NCI-H2081 treated with DMSO at 0.1 percent for 48 hours (cell line): ENCODE measurements at places on chromosomes 13 and 19.

DNA sequence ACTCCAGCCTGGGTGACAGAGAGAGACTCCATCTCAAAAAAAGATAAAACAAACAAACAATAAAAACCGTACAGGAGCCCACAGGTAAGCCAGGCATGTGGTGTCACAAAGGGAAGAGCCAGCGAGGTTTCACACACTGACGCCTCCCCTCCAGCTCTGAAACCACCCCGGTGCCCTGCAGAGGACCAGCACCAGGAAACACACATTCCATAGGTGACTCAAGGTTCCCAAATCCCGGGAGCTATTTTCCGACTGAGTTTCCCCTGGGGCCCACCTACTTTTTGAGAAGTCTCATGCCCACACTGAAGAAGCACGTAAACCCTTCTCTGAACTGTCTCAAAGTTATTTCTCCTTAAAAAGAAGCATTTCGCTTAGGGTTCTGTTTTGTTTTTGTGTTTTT is 40.3 kb downstream of the RHPN2 start:
- no peak for DNase-seq

GRCh38 chr19:2808129-2808941 is 11.3 kb upstream of the ZNF554 start:
- DNase-seq = no peak

GRCh38 chr13:41029629-41030028 is 10.5 kb upstream of the ELF1 start:
- DNase-seq = no peak

DNA sequence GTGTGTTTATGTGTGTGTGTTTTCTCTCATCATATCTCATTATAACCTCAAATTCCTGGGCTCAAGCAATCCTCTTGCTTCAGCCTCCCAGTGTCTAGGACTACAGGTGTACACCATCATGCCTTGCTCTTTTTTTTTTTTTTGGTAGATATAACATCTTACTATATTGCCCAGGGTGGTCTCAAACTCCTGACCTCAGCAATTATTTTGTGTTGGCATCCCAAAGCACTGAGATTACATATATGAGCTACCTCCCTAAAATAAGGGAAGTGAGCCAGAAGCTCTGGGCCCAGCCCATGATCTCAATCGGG is 448 bp upstream of the ZNF543 start:
- no peak for DNase-seq

DNA sequence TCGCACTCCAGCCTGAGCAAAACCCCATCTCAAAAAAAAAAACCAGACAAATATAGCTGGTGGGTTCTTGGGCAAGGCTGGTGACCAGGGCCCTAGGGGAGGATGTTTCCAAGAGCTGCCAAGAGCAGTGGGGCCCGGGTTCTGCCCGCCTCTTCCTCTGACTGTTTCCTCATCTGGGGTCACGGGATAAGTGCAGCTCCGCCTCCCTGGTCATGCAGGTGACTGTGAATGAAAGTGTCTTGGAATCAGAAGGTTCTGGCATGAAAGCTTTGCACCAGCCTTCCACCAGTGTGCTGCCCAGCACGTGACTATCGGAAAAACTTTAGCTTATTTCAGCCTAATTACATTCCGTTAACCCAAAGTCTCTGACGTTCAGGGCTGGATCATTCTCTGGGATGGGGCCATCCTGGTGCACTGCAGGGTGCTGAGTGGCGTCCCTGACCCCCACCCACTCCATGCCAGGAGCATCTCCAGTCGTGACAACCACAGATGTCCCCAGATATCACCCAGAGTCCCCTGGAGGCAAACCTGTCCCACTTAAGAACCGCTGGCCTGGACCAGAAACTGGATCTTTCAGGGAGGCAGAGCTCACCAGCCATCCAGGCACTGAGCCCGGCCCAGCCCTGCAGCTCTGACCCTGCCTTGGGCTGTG is 85.6 kb downstream of the GNG7 start:
- DNase-seq = no peak

- no peak for DNase-seq
These were observed 123.3 kb downstream of the RAB20 start for GRCh38 chr13:110438211-110438610.

DNA sequence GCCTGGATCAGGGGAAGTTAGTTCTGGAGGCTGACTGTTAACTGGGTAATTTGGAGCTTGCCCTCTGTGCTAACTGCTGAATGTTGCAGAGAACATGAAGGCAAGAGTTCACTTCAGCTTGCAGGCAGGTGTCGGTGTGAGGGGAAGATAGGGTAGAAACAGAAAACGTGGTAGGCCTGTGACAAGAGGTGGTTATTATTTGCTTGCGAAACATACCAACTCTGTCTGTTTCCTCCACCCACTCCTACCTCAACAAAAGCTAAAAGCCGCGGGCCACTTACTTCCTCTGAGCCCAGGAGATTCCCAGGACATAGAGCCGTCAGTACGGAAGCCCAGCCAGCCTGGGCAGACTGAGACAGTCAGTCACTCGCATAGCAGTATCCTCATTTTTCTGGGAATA is 119.2 kb upstream of the ABCC4 start:
- DNase-seq = no peak

- no peak for DNase-seq
These were observed 62.9 kb downstream of the NHLRC3 start for GRCh38 chr13:39100996-39101738.

GRCh38 chr13:94620286-94620896 is 18.7 kb downstream of the GPR180 start:
- DNase-seq = no peak

DNA sequence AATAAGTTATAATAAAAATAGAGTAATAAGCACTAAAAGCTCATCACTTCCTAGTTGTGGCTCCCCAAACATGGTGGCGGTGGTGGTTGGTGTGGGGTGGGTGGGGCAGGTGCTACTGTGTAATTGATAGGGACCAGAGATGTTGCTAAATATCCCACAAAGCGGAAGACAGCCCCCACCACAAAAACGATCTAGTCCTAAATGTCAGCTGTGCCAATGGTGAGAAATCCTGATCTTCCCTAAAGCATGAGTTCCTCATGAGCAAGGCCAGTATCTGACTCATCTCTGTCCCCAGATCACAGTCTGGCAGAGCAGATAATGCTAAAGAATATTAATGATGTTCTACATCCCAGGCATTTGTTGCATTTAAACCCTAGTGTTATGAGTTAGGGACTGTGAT is 1.9 kb upstream of the EDDM13 start:
- no peak for DNase-seq

DNA sequence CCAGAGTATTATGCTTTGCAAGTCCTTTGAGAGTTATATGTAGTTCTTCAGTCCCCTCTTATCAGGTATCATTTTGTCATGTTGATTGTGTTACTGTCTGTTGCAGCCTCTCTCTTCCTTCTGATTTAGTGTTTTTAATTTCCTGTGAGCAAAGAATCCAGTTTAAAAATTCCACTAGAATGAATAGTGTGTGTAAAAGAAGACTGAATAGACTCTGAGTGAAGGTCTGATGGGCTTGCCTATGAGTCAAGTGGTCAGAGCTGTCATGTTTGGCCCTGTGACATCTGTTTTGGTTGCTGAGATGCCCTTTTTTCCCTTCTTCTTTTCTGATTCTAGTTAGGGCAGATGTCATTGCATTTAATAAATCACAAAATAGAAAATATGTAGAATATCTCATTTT is 23.3 kb upstream of the KCTD4 start:
- DNase-seq = no peak

GRCh38 chr13:110337247-110337646 is 30.2 kb downstream of the COL4A2 start:
- no peak for DNase-seq

DNA sequence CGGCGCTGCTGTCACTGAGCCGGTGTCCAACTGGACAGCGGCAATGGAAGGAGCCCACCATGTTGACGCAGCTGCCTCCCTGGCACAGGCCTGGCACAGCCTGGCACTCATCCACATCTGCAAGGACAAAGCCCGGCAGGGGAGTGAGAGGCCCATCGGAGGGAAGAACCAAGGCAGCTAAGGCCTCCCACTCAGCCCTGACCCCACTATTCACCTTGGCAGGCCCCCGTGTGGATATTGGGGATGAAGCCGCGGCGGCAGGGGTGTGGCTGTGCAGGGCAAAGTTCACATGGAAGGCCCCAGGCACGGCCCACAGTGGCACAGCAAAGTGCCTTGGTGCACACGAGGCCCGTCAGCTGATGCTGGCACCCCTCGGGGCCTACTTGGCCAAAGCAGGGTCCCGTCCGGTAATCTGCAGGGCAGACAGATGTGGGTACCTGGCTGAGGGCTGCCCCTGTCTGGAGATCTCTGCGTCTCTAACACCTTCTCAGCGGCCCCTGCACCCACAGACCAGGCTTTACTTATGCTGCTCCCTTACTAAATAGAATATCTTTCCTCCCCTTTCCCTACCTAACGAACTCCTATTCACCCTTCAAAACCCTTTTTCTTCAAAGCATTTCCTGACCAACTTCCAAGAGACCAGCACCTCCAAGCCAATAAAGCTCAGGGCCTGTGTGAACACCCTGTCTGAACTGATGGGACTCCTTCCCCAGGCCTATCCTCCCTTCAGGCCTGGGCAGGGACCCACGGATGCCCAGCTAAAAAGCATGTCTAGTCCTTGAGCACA is 7.5 kb downstream of the FBN3 start:
- no peak for DNase-seq

- DNase-seq = no peak
These were observed 40.2 kb downstream of the ELL start for GRCh38 chr19:18481505-18482222.

DNA sequence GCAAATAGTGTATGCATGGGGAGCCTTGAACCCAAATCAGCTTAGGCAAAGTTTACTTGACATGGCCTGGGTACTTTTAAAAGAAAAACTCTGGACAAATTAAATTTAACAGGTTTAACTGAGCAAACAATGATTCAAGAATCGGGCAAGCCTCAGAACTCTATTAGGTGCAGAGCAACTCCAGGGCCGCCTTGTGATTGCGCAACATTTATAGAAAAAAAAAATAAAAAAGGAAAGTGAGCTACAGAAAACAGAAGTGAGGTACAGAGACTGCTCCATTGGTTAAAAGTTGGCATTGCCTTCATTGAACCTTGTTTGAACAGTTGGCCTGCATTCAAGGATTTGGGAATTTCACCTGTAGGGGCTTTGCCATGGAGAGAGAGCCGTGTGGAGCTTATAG is 421.0 kb upstream of the TSHZ3 start:
- no peak for DNase-seq

DNA sequence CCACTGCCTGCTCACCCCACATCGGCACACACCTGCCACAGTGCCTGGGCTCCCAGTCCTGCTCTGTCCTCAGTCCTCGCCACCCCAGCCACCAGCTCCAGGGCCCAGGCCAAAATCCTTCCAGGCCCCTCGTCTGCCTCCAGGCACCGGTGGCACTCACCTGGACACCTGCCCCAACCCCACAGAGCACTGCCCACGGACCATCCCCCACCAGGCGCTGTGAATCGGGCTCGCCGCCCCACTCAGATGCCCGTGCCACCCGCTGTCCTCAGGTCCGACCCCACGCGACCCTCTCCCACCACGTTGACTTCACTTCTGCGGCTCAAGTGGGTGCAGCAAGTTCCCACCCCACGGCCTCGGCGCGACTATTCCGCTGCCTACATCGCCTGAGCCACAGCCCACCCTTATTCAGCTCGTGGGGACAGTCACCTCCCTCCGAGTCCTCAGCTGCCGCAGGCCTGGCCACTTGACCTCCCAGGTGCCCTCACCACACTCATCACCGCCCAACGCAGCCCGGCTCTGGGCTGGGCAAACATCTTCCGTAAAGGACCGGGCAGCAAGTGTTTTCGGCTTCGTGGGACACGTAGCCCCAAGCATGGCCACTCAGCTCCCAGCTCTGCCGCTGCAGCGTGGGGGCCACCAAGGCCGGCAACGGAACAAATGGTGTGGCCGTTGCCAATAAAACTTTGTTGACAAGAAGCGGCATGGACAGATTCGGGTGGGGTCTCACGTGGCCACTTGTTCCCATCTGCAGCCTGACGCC is 5.7 kb downstream of the PIP5K1C start:
- no peak for DNase-seq

DNA sequence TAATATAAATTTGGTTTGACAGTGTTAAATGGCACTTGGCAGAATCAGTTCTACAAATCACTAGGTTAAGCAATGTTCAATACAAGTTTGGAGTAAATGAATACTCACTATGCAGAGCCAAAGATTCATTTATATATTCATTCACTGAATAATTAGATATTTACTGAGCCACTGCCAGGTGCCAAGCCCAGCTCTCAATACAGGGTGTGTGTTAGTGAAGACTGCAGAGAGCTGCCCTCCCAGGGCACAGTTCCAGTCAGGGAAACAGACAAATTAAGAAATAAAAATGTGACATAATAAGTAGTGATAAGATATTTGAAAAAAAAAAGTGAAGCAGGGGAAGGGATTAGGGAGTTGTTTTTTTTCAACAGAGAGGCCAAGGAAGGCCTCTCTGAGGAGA is 411.7 kb downstream of the KCNRG start:
- peak; percentile 12 for DNase-seq

GRCh38 chr19:10190026-10190425 is 4.7 kb downstream of the DNMT1 start:
- no peak for DNase-seq

DNA sequence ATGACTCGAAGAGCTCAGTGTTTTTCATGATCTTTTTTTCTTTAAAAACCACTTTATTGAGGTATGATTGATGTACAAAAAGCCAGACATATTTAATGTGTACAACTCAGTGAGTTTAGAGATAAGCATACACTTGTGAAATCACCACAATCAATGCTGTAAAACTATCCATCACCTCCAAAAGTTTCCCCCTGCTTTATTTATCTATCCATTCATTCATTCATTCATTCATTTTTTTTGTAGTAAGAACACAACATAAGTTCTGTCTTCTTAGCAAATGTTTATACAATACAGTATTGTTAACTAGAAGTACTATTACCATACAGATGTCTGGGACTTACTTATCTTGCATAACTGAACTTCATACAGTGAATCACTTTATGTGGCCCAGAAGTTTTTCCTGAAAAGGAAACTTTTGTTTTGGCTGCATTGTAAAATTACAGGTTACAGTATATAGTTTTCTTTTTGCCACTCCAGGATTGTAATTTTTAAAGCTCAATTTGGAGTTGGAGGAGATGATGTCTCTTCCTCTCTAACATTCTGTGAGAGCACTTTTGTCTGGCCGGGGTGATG is 6.7 kb downstream of the RAP2A start:
- DNase-seq = no peak

DNA sequence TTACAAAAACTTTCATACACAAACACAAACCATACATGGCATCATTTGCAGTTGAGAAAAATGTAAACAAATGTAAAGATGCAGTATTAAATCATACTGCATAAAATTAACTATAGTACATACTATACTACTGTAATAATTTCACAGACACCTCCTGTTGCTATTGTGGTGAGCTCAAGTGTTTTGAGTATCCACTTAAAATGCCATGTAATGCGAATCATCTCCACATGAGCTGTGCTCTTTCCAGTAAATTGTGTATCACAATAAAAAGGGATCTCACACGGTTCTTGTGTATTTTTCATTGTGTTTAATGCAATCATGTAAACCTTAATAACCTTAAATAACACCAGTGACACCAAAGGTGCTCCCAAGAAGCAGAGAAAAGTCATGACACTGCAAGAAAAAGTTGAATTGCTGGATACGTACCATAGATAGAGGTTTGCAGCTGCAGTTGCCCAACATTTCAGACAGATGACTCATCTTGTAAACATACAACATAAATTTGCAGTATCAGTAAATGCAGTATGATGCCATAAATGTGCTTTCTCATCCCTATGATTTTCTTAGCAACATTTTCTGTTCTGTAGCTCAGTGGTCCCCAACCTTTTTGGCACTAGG is 166.6 kb downstream of the RAP2A start:
- DNase-seq = no peak

- peak; percentile 55 for DNase-seq
These were observed at the start of gene LSR for GRCh38 chr19:35248310-35249145. LSR (plus strand) TSS chr19:35249002; CDS start chr19:35249023, 21 bp downstream.

GRCh38 chr19:55325172-55325571 is at the start of gene TMEM150B:
TMEM150B (minus strand) TSS chr19:55325341; CDS start chr19:55321036, 4,305 bp downstream.
- no peak for DNase-seq
